Dorsolateral prefrontal cortex (tissue), 122 donors: ENCODE measurements at places on chromosomes 1 and 21.

DNA sequence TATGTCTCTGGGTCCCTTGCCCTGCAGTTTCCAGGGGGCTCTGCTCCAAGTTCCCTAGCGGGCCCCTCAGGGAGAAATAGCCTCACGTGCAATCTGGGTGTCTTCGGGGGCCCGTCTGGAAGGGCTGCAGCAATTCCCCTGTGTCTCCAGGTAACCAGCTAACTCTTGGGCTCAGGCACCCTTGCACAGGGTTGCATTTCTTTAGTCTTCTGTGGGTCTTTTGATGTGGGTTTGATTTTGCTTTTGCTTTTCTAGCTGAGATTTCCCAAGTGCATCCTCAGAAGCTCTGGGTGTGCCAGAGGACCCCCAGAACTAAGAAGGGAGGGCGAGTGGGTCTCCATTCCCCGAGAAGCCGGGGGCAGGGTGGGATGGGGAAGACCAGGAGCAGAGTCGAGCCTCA, 75.7 kb downstream of the SPSB1 start:
- DNase-seq, result no peak

- no peak for DNase-seq
Measured at GRCh38 chr1:26768755-26769154, 19.0 kb upstream of the PIGV start.

DNA sequence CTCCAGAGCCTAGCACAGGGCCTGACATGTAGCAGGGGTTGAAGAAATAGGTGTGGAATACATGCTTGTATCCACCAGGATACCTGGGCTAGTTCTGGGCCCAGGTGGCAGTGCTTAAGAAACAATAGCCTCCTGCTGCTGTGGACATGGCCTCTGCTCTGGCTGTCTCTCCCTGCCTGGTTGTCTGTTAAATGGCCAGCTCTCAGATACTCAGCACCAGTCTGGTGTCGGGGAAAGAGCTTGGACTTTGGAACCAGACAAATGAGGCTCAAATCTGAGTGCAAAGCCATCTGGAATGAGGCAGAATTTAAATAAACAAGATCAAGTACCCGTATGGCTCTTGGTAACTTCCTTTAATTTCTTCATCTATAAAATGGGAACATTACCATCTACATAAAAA, 31.5 kb downstream of the SESN2 start:
- DNase-seq, result no peak

- DNase-seq, result peak; percentile 38
Measured at GRCh38 chr21:45021428-45022347, 52.7 kb upstream of the ADARB1 start.

DNA sequence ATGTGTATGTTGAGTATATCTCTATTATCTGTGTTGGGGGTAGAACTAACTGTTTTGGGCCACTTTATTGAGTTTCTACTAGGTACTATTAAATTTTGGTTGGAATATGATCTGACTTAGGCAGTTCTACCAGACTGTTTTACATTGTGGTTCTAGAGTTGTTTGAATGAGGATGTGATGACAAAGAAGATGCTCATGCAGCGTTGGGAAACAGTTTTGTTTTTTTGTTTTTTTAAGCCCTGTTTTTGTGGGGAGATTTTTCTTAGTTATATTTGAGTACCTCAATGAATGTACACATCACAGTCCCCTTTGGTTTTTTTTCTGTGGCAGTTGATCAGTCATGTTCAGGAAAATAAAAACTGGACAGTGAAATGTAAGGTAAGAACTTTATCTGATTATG, 40.1 kb downstream of the TMED5 start:
- no peak for DNase-seq

GRCh38 chr21:26194811-26195251, 24.3 kb upstream of the APP start:
- DNase-seq, result no peak

DNA sequence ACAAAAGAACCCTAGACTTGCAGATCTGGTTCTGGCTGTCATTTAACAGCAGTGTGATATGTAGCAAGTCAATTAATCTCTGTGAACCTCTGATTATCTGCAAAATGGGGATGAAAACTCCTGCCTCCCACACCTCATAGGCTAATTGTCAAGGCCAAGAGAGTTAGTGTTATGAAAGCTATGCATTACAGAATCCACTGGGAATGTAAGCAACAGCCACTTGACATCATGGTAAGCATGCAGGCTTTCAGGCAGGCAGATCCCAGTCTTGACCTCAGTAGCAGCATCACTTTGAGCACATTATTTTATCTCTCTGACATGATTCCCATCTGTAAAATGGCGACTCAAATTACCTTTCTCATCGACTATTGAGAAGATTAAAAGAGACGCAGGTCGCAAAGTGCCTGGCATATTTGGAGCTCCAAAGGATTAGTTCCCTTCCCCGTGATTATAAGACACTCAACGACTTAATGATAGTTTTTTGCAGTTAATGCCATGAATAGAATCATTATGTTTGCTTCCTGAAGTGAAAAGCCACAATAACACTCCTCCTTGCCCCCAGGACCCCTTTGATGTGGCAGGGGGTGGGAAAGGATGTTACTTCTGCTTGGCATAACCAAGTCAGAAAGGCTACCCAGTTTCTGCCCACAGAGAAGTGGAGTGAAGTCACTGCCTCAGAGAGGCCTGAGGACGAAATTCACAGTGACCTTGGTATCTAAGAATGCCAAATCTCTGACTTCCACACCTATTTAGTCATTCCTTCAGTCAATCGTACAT, 273.0 kb upstream of the NFIA start:
- DNase-seq, result no peak

GRCh38 chr1:205580140-205580922, 51.5 kb downstream of the ELK4 start:
- no peak for DNase-seq

- DNase-seq, result no peak
Measured at GRCh38 chr1:192598589-192598988, 23.0 kb downstream of the RGS1 start.

DNA sequence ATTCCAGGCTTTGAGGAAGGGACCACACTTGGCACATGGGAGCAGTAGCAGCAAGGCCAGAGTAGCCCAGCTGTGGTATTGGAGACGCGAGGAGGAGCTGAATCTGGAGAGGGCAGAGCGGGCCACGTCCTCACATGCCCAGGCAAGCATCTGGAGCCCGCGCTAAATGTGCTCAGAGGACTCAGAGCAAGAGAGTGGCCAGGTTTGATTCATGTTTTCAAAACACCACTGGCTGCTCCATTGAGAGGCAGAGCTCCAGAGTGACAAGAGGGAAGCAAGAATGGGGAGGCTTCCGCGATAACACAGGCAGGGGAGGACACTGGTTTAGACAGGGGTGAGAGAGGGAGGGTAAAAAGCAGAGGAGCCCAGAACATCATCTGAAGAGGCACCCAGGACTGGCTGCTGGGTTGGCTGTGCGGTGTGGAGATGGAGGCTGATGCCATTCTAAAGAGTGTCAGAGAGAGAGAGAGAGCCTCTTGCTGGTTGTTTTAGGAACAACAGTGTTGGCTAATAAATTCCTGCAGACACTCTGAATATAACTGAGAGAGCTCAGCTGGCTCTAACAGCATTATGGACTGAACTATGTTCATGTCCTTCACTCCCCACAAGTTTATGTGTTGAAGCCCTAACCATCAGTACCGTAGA, 32.3 kb downstream of the RCAN1 start:
- DNase-seq, result no peak

- DNase-seq, result no peak
Measured at GRCh38 chr1:9108056-9108665, 20.7 kb downstream of the GPR157 start.

DNA sequence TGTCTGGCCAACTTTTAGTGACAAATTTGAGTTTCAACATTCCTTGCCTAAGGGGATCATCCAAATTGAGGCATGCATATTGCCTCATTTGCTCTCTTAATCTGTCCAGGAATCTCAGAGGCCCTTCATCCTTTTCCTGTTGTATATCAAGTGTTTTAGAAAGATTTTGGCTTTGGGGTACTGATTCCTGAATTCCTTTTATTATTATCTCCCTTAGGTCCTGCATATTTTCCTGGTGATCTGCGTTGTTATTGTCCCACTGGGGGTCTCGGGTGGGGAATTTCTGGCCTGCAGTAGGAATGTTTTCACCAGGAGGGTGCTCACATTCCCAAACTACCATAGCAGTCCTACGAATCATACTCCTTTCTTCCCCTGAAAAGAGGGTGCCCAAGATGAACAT, 4.4 kb upstream of the AADACL3 start:
- no peak for DNase-seq

DNA sequence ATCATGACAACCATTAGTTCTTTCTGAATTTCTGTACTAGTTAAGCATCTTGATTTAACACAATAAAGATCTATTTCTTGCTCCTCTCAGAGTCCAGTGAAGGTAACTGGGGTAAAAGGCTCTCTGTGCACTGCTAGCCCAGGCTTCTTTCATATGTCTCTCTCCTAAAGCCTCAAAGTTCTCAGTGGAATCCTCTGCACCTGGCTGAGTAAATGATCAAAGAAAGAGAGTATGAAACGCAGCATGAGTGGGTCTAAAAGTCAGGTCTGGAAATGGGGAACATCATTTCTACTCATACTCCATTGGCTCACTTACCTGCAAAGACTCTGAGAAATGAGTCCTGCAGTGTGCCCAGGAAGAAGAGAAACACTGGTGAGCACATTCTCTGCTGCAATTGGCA, 418.5 kb downstream of the PTPRC start:
- no peak for DNase-seq

GRCh38 chr1:162373541-162374260, 3.0 kb downstream of the SPATA46 start:
- DNase-seq, result no peak

DNA sequence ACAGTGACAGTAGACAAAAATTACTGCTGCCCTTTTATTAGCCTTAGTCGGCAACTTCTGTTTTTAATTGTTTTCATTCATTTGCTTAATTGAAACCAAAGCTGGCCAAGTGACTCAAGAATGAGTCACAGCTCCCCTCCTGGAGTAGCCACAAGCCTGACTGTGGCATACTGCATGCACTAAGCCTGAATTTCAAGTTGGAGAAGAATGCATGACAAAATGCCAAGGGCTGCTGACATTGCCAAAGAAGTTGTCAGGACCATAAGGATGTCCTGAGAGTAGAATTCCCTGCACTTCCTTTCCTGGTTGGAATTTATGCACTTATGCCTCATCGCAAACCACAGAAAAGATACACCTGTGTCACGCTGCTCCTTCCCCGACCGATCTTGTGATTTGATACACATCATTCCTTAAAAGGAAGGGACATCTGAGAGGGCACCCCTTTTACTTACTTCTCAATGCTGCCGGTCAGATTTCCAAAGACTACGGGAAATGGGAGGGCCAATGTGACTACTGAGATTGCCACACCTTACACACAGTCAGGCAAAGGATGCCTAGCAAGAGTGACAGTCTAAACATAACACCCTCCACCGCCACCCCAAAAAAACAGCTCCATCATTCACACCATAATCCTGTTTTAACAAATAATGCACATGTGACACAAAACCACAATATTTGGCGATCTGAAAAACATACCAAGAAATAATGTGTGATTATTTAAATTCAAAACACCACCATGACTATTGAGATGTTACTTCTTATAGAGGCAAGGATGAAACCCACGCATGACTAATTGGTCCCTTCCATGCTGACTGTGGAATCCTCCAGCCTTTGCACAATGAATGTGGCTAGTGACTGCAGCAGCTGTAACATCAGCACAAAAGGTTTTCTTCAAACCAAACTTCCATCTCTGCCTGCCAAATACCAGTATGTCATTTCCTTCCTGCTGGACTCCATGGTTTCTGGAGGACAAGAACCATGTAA, 28.2 kb downstream of the VAV3 start:
- DNase-seq, result no peak

GRCh38 chr1:181117648-181118449, 29.3 kb downstream of the IER5 start:
- DNase-seq, result no peak

GRCh38 chr21:42073145-42074099, 2.3 kb downstream of the UMODL1 start:
- DNase-seq, result no peak

- DNase-seq, result no peak
Measured at GRCh38 chr1:64575881-64576676, 106.2 kb downstream of the CACHD1 start.

DNA sequence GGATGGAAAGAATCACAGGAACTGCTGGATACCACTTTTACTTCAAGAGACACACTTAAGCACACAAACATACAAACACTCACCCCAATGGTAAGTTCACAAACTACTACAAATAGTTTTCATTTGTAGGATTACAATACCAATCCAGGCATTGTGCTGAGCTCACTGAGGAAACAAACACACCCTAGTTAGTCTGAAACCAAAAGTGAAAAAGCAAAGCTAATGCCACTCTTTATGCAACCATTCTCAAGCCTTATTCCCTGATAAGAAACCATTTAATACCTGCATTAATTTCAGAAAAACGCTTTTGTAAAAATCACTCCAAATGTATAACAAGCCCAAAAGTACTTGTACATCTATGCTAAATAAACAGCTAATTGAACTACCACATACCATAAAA, 38.3 kb downstream of the RNF115 start:
- no peak for DNase-seq

GRCh38 chr1:70441392-70442035, 30.4 kb downstream of the CTH start:
- no peak for DNase-seq

DNA sequence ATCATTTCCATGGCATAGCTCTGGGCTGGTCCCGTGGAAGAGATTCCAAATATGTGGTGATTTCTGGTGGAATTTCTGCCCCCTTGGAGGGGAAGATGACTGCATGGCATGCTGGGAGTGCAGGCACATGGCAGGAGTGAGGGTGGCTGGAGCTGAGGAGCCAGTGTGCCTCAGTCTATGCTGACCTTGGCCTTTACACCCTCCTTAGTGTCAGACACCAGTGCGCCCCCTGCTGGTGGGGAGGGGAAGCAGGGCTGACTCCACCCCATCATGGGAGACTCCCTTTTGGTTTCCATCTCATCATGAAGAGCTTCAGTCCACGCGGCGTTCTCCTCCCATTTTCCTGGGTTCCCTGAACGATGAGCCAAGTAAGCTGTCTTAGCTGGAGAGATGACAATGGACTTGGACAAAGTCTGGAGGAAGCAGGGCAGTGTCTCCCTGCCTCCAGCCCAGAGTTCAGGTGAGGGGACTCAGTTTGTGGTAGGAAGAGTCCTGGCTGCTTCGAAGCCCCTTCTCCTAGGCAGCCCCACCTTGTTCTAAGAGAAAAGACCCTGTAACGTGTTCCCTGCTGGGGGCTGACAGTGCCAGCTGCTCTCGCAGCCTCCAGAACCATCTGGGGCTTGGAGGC, 10.3 kb downstream of the ALX3 start:
- DNase-seq, result no peak

DNA sequence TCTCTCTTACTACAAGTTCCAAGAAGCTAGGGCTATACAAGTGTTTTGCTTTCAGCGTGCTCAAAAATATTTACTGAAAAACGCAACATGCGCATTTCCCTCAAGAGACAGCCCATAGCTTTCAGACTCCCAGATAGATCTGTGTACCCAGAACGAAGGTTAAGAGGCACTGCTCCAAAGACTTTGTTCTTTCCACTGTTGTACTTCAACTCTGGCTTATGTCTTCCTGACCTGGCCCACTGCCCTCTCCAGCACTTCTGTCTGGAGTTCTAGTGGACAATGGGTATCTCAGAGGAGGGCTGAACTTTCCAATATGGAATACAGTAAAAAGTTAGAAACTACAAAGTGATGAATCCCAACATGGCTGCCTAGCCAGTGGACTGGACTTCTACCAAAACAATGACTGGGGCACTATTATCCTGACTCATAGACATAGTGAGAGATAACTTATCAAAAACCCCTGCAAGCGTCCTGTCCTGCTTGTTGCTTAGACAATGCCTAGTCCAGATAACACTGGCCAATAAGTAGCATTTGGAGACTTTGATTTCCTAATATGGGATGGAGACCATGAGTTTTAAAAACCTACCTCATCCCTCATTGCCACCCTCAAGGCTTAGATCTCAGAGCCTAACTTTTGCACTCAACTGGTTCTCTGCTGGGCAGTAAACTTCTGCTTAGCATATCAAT, 8.8 kb upstream of the ADAR start:
- no peak for DNase-seq
